ENCODE measurements at places on chromosomes 12 and 14.

- no peak for DNase-seq
Observed at GRCh38 chr14:50023671-50024490, 92.5 kb downstream of the VCPKMT start.

DNA sequence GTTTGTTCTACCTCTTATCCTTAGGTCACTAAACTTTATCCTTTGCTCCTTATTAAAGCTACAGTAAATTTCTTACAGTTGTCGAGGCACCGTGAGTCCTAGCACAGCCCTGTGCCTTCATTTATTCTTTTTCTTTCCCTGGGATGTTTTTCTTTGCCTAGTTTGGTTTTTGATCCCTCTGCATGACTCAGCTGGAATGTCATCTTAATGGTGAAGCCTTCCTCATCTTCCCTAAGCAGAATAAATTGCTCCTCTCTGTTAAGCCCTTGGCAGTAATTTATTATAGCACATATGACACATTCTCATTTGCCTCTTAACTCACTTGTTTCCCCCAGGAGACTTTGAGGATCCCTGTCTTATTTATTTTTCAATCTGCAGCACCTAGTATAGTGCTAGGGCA, 16.6 kb downstream of the ACTR10 start:
- no peak for DNase-seq

DNA sequence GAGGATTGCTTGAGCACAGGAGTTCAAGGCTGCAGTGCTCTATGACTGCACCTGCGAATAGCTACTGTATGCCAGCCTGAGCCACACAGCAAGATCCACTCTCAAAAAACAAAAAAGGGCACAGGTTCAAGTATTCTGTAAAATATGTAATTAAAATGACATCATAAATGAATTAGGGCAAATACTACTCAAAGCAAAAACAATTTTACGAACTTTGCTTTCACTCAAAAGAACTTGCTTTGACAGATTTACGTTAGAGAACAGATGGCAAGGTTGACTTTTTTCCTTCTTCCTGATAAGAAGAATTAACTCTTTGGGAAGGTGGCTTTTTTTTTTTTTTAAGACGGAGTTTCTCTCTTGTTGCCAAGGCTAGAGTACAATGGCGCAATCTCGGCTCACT, 44.0 kb upstream of the EAPP start:
- DNase-seq: no peak

DNA sequence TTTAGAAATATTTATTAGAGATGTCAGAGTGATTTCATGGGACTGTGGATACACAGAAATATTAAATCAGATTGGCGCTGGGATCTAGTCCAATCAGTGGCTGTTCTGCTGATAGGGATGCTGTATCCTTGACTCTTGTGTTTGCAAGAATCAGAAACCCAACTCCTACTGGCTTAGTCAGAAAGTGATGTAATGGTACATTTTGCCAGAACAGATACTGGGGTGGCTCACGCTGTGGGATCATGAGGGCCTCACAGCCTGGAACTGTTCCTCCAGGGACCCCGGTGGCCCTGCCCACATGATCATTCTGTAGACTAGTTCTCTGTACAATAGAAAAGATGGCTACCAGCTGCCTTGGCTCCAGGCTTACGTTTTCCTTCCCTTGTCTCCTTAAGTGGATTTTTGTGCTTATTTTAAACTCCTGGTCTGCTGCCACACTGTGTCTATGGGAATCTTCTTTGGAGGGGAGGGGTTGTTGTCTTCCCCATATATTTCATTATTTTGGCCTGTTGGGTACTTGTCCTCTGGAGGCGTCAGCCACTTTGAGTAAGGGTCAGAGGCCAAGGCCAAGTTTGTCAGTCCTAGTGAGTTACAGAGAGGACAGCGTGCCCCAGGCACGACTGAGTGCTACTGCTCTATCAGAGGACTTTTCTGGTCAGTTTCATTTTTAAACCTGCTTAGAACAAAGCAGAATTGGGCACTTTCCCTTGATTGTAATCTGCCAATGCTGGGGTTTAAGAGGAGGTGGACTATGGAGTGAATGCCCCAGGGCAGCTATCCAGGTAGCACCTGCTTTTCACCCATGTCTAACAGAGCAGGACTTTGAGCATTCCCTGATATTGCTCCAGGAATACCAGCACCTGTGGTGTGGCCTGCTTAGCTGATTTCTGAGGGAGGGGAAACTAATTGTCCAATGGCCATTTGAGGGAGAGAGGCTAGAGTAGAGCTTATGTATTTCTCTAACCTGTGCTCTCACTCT, 164.3 kb downstream of the SLC5A8 start:
- DNase-seq: no peak

DNA sequence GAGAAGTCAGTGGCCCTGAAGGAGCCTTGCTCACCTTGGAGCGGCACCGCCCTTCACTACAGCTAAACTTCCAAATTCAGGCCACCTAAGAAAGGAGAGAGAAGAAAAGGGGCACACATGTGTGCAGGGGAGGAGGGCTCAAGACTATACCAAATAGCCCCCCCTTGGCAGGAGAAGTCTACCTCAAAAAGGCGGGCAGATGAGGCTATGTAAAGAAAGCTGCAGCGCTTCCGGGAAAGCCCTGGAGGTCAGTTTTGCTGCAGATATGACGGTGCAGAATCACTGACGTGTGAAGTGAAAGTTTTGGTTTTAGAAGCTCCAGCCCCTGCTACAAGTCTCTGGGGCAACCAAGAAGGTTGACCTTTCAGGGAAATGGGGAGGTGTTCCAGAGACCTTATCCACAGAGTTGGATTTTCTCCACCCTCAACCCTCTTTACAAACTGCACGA, 48.2 kb upstream of the PNMA1 start:
- peak; percentile 76 for DNase-seq

GRCh38 chr14:20794644-20795369, 7.8 kb downstream of the RNASE1 start:
- peak; percentile 79 for DNase-seq

GRCh38 chr12:130748786-130749185, 32.7 kb upstream of the RIMBP2 start:
- no peak for DNase-seq
